ENCODE measurements at places on chromosomes 3 and 15. TPM values are rescaled to one million over a fixed set of nuclear protein-coding genes. Genes with fewer than 3 reads are reported as not detected.

SLC9C1 gene
- 0.13 TPM for total RNA-seq

EIF4E3 gene
- 0.66 TPM for total RNA-seq

TNNC1 gene
- total RNA-seq = 2.7 TPM

CAPN3 gene
- total RNA-seq = 2.2 TPM

MFAP1 gene
- total RNA-seq = 28.4 TPM

ZNF717 gene
- total RNA-seq = 12.4 TPM

IMPG2 gene
- 0.44 TPM for total RNA-seq

MYD88 gene
- 6.2 TPM for total RNA-seq

COL8A1 gene
- 34.6 TPM for total RNA-seq

PRKCD gene
- 5.0 TPM for total RNA-seq

GOLGA8N gene
- 10.3 TPM for total RNA-seq

TRH gene
- not detected for total RNA-seq

SLC7A14 gene
- 0.19 TPM for total RNA-seq

EXD1 gene
- total RNA-seq = not detected

CPNE4 gene
- total RNA-seq = not detected

ITIH1 gene
- 0.56 TPM for total RNA-seq

PPP2R3A gene
- total RNA-seq = 6.7 TPM

GOLGB1 gene
- 69.0 TPM for total RNA-seq

SUCNR1 gene
- 41.8 TPM for total RNA-seq

CYFIP1 gene
- total RNA-seq = 139 TPM

WWTR1 gene
- total RNA-seq = 134 TPM

RHOV gene
- not detected for total RNA-seq

PLA2G4E gene
- total RNA-seq = not detected

PRICKLE2 gene
- total RNA-seq = 20.2 TPM

ARGFX gene
- total RNA-seq = not detected

Data from aortic smooth muscle cell (primary cell).